ENCODE measurements at places on chromosomes 6 and 20. TPM values are rescaled to one million over a fixed set of nuclear protein-coding genes. Genes with fewer than 3 reads are reported as not detected.

- peak; percentile 42 for DNase-seq
Measured at GRCh38 chr6:5765141-5765760, 241.5 kb downstream of the NRN1 start.

Gene KCNS1
- 0.34 TPM for total RNA-seq

GRCh38 chr20:13294522-13294921 is 73.4 kb downstream of the ISM1 start:
- no peak for DNase-seq

DNA sequence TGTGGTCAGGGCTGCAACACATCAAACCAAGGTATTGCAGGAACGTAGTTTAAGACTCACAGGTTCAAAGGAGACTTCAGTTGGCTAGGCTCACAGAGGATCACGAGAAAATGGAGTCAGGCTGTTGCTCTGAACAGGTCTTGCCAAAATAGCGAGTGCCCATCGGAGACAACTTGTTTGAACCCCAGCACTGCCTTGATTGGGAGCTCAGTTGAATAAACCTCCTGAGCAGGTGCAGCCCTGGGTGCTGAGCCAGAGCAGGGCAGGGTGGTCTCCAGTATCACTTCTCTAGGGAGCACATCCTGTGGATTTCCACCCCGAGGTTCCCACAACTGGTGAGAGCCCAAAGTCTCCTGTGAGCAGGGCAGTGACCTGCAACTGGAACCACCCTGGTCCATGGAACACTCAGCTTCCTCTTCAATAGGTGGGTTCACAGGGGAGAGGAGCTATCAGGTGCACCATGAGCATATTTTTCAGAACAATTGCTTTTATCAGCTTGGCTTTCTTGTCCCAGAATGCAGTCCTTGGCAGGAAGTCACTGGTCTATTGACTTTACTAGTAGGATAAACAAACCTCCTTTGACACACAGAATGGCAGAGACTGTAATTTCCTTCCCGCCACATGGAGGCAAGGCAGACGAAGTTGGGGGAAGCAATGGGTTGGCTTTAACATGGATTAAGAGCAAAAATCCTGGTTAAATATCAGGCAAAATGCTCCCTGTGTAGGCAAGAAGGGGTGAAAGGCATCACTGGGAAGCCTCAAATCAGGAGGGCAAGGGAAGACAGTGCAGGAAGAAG is 267.7 kb upstream of the FOXQ1 start:
- peak; percentile 44 for DNase-seq

Gene TGM2
- total RNA-seq, result 0.33 TPM

Gene ACTL10
- total RNA-seq, result 0.45 TPM

Gene DNMT3B
- total RNA-seq, result 63.9 TPM

GRCh38 chr6:158825951-158826306 is 6.8 kb upstream of the EZR start:
- peak; percentile 56 for DNase-seq

Gene PACRG
- total RNA-seq, result 0.27 TPM

Gene TPD52L2
- total RNA-seq, result 68.5 TPM

- DNase-seq, result no peak
Measured at GRCh38 chr6:145878591-145879295, 64.1 kb upstream of the FBXO30 start.

DNA sequence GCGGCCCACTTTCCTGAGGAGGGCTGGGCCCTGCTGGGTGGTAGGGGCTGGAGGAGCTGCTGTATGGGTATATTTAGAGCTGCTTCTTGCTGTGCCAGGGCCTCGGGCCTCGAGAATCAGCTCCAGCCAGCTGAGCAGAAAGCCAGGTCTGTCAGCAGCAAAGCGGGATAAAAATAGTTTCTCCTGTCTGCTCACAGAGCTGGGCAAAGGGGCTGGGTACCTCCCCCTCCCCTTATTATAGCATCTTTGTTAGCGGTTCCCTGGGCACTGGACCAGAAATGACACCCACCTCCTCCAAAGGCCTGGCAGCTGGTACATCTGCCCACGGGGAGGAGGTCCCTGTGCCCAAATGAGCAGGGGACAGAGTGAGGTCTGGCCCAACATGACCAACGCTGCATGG is 6.0 kb downstream of the SCRT2 start:
- no peak for DNase-seq

DNA sequence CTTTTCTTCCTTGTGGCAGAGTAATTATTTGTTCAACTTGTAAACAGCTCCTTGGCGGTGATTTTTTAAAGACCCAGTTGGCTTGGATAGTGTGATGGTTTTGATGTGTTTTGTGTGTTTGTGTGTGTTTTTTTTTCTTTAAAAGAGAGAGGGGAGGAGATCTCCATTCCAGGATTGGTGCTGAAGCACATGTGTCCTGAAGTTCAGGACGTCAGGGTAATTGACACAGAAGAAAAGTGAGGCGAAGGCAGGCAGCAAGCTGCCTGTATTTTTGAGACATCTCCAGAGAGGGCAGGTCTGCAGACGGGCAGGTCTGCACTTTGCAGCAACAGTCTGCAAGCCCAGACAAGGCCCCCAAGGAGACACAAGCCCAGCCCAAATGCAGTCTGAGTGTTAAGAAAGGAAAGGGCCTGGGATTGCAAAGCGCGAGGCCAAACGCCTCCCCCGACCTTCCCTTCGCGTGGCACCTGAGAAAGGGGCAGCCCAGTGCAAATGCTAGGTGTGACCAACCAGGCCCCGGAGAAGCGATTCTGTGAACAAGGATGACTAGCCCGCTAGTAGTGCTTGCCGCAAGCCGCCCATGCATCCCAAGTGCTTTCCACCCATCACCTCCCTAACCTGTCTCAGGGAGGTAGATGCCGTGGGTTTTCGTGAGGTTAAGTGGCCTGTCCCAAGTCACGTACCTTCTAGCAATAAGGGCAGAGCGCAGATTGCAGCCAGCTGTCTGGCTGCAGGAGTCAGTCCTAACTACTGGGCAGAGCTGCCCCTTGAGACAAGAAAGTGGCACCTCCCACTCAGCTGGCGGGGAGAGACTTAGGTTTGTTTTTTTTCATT is 230.5 kb downstream of the ZMYND8 start:
- peak; percentile 56 for DNase-seq

- DNase-seq, result no peak
Measured at GRCh38 chr6:137766596-137767370, 100.3 kb upstream of the TNFAIP3 start.

- DNase-seq, result peak; percentile 76
Measured at GRCh38 chr6:136609873-136610706, 59.9 kb upstream of the MAP7 start.

GRCh38 chr20:57693002-57693582 is 16.7 kb downstream of the PMEPA1 start:
- DNase-seq, result peak; percentile 79

GRCh38 chr20:21705575-21706260 is at the start of gene PAX1:
Gene PAX1 (plus strand): TSS chr20:21705664. CDS start chr20:21705713, 49 bp downstream.
- DNase-seq, result peak; percentile 80

DNA sequence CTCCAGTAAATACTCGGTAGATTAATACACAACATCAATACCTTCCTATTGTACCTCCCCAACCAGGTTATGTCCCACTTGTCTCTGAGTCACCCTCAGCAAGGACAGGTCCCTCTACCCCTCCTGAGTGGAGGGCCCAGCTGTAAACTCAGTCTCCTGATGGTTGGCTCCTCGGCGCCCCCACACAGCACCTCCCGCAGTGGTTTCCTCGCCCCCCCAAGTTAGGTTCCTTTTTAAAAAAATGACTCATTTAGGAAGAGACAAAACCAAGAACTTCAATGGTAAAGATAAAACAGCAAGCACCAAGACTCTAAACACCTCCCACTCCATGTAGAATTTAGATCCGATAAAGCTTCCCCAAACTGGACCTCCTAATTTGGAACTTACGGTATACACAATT is 83.5 kb downstream of the TRERF1 start:
- DNase-seq, result no peak

DNA sequence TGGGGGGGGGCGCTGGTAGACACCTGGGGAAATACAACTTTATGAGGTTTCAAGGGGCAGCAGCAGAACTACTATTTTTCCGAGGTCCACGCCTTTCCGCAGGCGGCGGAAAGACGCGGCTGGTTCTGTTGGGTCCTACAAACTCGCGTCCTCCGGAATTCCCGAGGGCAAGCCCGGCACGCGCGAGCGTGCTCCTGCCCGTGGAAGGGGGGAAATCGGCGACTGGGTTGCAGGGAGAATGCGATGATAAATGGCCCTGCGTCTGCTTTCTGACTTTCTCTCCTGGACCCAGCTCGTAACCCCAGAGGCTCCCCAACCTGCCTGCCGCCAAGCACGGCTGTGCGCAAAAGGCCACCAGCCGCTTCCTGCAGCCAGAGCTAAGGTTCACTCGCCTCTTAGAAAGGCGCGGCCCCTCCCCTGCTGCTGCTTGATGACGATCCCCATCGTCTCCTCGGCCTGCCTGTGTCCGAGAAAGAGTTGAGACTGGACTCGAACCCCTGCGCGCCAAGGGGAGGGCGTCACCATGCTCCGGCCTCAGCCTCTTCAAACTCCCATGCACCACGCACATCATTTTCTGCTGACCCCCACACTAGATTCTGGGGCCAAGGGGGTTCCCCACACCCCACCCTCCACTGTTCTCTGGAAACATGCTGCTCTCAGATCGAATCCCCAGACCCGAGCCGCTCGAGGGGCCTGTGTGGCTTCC is 6.7 kb downstream of the FOXA2 start:
- DNase-seq, result peak; percentile 88

DNA sequence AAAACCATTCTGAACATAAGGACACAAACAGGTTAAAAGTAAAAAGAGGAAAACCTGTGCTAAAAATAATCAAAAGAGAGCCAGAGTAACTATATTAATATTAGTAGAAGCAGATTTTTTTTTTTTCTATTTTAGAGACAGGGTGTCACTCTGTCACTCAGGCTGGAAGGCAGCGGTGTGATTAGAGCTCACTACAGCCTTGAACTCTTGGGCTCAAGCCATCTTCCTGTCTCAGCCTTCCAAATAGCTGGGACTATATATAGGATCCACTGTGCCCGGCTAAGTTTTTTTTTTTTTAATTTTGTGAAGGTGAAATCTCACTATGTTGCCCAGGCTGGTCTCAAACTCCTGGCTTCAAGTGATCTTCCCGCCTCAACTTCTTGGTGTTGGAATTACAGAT is 33.4 kb upstream of the PLN start:
- no peak for DNase-seq

Gene ANKRD66
- not detected for total RNA-seq

GRCh38 chr6:45187836-45188235 is 140.3 kb upstream of the RUNX2 start:
- DNase-seq, result no peak

GRCh38 chr20:52312132-52312729 is 120.7 kb upstream of the ZFP64 start:
- peak; percentile 74 for DNase-seq

DNA sequence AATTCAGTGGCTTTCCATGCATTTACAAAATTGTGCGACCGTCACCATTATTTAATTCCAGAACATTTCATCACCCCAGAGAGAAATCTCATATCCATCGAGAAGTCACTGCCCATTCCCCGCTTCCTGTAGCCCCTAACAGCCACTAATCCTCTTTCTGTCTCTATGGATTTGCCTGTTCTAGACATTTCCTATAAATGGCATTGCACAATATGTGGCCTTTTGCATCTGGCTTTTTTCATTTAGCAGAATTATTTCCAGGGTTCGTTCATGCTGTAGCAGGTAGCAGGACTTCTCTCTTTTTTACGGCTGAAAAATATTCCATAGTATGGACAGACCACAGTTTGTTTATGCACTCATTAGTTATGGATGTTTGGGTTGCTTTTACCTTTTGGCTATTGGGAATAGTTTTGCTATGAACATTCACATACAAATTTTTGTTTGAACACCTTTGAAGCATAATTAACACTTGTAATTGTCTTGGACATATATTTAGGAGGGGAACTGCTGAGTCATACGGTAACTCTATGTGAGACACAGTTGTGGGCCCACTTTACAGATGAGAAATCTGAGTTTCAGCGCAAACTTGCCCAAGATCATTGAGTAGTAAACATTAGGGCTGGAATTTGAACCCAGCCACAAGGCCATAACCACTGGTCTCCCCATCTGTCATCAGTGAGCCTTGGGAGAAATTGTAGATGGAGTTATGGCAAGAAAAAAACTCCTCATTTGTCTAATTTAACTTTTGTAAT is 126.9 kb downstream of the BMP7 start:
- no peak for DNase-seq

Gene BPIFA1
- total RNA-seq, result not detected

DNA sequence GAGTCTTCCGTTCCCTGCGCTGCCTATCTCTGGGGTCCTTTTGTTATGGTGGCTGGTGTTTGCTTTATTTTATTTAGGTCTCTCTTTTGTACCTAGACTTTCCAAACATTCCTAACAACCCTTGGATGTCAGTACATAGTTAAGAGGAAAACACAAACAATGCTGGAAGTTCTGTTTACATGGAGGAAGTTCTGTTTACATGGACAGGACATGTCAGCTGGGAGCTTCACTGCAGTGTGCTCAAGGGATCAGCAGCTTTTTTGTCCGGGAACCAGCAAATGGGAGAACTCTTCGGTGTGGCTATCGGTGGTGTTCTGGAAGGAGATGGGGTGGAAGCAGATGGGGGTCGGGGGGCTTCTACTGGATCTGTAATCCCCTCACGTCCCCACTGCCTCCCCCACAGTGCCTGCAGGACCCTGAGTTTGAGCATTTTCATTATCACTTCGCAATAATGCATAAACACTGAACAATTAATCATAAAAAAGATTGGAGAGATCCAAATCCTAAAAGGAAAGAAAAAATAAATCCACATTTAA is 2.7 kb downstream of the SERPINB6 start:
- peak; percentile 48 for DNase-seq

- no peak for DNase-seq
Measured at GRCh38 chr20:1526896-1527295, 30.6 kb downstream of the SIRPD start.

- DNase-seq, result no peak
Measured at GRCh38 chr6:81857812-81858211, 105.3 kb upstream of the TENT5A start.

- DNase-seq, result no peak
Measured at GRCh38 chr6:36309203-36309602, 27.5 kb downstream of the BNIP5 start.

Gene EPB41L2
- 144 TPM for total RNA-seq

DNA sequence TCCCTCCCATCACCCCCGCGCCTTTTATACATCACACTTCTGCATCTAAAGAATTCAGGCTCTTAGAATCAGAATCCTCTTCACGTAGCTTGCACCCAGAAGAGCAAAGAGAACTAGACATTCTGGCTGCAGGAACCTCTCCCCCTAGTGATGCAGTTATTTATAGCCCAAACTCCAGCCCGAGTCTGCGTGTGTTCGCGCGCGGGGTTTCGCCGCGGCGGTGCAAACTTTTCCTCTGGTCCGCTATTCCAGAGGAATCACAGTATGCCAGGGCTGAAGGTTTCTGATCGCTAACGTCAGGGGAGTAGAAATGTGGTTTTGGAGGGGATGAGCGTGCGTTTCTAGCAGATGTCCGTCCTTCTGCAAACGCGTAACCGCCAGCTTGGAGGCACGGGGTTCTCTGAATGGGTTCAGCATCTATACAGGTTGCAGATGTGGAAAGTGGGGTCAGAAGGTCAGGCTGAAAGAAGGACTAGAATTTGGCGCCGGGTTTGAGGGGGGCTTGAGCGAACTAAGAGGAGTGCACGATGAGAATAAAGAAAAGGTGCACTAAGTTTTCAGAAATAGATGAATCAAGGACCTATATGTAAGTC is 1.8 kb downstream of the EPHA7 start:
- DNase-seq, result peak; percentile 63

- DNase-seq, result no peak
Measured at GRCh38 chr6:16781348-16782169, 20.3 kb upstream of the ATXN1 start.

All from endodermal cell (in vitro differentiated cells).